Peyer's patch (tissue), 4 donors: ENCODE measurements at places on chromosomes 3 and 15. TPM values are rescaled to one million over a fixed set of nuclear protein-coding genes. Genes with fewer than 3 reads are reported as not detected.

- H3K27me3 ChIP-seq: no peaks in the 10 kb centered on the region
- no peaks in the 10 kb centered on the region for H3K36me3 ChIP-seq
- DNase-seq: no peak
- no peak overlapping the region for H3K4me3 ChIP-seq
- peaks cover 3% of the 10 kb centered on the region for H3K4me1 ChIP-seq
Observed at GRCh38 chr15:89652131-89652530, 3.1 kb downstream of the KIF7 start.

- no peak overlapping the region for H3K27ac ChIP-seq
- H3K4me3 ChIP-seq: no peak overlapping the region
- no peak for DNase-seq
- no peaks in the 10 kb centered on the region for H3K4me1 ChIP-seq
- no peaks in the 10 kb centered on the region for H3K36me3 ChIP-seq
- H3K27me3 ChIP-seq: no peaks in the 10 kb centered on the region
Observed at GRCh38 chr15:93985176-93985575, 246.2 kb upstream of the MCTP2 start.

- no peak overlapping the region for H3K4me3 ChIP-seq
- no peaks in the 10 kb centered on the region for H3K27me3 ChIP-seq
- no peak overlapping the region for H3K27ac ChIP-seq
- no peaks in the 10 kb centered on the region for H3K4me1 ChIP-seq
- H3K36me3 ChIP-seq: no peaks in the 10 kb centered on the region
- DNase-seq: no peak
Observed at GRCh38 chr3:157498371-157498770, 4.8 kb downstream of the VEPH1 start.

- H3K36me3 ChIP-seq: no peaks in the 10 kb centered on the region
- DNase-seq: no peak
- no peak overlapping the region for H3K27ac ChIP-seq
- H3K27me3 ChIP-seq: no peaks in the 10 kb centered on the region
Observed at GRCh38 chr3:116005404-116005803, 382.1 kb downstream of the GAP43 start.

DNA sequence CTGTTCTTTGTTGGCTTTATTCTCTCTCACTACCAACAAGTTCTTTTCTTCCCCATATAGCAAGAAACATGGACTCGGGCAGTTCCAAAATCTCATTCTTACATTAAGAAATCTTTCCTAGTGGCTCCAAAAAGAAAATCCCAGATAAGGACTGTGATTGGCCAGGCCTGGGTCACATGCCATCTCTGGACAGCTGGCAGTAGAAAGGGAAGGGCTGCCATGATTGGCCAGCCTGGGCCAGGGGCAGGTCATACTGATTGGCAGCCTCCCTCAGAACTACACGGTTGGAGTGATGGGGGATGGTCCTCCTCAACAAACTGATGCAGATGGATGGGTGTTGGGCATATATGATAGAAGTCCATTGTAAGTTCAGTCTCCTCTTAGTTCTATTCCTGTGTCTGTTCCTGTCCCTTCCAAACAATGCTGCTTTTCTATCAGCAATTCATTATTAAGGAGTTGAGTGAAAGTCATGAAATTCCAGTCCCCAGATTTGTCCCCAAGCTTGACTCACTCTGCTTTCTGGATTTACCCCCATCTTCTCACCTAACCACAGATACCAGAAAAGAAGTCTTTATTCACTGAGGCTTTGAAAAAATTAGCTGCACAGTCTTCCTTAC, 175.5 kb downstream of the ATG7 start:
- H3K4me1 ChIP-seq: no peaks in the 10 kb centered on the region
- no peak overlapping the region for H3K27ac ChIP-seq
- no peaks in the 10 kb centered on the region for H3K36me3 ChIP-seq
- DNase-seq: no peak

The PRSS50 gene
- total RNA-seq: not detected

The UTS2B gene
- not detected for total RNA-seq

GRCh38 chr3:158882445-158882844, 80.6 kb downstream of the MFSD1 start:
- no peaks in the 10 kb centered on the region for H3K36me3 ChIP-seq
- no peak overlapping the region for H3K27ac ChIP-seq
- no peaks in the 10 kb centered on the region for H3K4me1 ChIP-seq

- no peak for DNase-seq
- H3K27ac ChIP-seq: no peak overlapping the region
- no peak overlapping the region for H3K4me3 ChIP-seq
- H3K27me3 ChIP-seq: no peaks in the 10 kb centered on the region
Observed at GRCh38 chr3:116306720-116307119, 138.6 kb downstream of the LSAMP start.

The C3orf20 gene
- not detected for total RNA-seq

The TBC1D2B gene
- total RNA-seq: 52.9 TPM

The TMOD2 gene
- total RNA-seq: 7.2 TPM

GRCh38 chr15:87477737-87478686, 778.5 kb downstream of the NTRK3 start:
- no peaks in the 10 kb centered on the region for H3K27me3 ChIP-seq
- H3K4me3 ChIP-seq: no peak overlapping the region
- no peaks in the 10 kb centered on the region for H3K4me1 ChIP-seq
- no peak for DNase-seq
- H3K27ac ChIP-seq: no peak overlapping the region

The KCNAB1 gene
- total RNA-seq: 1.1 TPM
